ENCODE measurements at places on chromosomes 7 and 10.

- no peak for DNase-seq
These were observed 195.4 kb downstream of the MACC1 start for GRCh38 chr7:20021831-20022230.

- DNase-seq: peak; percentile 30
These were observed 32.4 kb downstream of the WBP1L start for GRCh38 chr10:102775935-102776669.

DNA sequence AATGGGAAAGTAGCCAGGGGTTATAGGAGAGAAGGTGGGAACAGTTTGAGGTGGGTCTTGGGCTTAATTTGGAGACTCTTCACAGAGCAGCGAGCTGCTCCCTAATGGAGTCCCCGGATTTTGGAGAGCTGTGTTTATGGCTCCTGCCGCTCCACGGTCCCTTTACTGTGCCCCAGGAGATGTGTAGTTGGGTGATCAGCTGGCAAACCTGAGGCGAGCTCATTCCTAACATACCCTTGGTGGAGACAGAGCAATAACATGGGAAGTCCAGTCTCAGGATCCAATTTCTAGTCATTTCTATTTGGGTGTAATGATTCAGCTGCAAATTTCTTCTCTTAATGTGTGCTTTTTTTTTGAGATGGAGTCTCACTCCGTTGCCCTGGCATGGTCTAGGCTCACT, 1.5 kb downstream of the GARIN1A start:
- DNase-seq: no peak

GRCh38 chr7:15314922-15315321, 246.9 kb downstream of the AGMO start:
- no peak for DNase-seq

DNA sequence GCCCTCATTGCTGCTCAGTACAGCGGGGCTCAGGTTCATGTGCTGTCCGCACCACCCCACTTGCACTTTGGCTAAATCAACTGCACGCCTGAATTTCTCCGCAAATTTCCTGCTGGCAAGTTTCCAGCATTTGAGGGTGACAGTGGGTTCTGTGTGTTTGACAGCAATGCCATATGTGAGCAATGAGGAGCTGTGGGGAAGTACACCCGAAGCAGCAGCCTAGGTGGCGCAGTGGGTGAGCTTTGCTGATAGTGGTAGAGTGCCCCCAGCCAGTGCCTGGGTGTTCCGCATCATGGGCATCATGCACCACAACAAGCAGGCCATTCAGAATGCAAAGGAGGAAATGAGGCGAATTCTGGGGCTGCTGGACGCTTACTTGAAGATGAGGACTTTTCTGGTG, 103.9 kb upstream of the POT1 start:
- DNase-seq: no peak

DNA sequence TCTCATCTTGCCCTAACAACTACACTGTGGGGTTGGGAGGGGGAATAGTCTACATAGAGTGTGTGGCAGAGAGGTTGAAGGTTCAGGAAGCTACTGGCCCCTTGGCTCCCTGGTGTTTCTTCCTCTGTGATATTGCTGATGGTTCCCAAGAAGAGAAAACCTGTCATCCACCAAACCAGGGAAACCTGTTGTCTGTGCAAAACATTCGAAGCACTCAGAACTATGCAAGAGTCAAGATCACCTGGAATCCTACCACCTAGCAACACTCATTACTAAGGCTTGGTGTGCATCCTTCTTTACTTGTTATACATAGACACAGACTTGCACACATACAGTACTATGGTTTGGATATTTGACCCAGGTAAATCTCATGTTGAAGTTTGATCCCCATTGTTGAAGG, 46.5 kb upstream of the MKI67 start:
- no peak for DNase-seq

DNA sequence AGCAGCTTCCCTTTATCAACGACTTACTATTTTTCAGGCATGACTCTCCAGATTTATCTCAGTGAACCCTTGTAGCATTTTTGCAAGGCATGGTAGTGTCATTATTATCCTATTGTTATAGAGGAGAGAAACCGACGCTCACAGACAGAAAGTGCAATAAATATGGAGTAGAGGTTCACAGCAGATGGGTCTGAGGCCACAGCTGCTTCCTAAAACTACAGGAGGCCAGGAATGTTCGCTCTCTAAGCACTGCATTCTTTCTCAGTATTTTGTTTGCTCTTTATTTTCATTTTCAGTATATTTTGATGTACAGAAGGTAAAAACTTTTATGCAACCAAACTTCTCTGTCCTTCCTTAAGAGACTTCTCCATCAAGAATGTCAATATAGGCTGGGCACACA, 4.5 kb upstream of the AEBP1 start:
- DNase-seq: no peak

- DNase-seq: no peak
These were observed 122.5 kb upstream of the SAMD8 start for GRCh38 chr10:74988832-74989561.

- no peak for DNase-seq
These were observed 1469.5 kb upstream of the CELF2 start for GRCh38 chr10:9547936-9548904.

- DNase-seq: no peak
These were observed 507 bp downstream of the PDZD8 start for GRCh38 chr10:117374506-117375359.

- no peak for DNase-seq
These were observed 221.7 kb upstream of the DKK1 start for GRCh38 chr10:52092390-52092789.

DNA sequence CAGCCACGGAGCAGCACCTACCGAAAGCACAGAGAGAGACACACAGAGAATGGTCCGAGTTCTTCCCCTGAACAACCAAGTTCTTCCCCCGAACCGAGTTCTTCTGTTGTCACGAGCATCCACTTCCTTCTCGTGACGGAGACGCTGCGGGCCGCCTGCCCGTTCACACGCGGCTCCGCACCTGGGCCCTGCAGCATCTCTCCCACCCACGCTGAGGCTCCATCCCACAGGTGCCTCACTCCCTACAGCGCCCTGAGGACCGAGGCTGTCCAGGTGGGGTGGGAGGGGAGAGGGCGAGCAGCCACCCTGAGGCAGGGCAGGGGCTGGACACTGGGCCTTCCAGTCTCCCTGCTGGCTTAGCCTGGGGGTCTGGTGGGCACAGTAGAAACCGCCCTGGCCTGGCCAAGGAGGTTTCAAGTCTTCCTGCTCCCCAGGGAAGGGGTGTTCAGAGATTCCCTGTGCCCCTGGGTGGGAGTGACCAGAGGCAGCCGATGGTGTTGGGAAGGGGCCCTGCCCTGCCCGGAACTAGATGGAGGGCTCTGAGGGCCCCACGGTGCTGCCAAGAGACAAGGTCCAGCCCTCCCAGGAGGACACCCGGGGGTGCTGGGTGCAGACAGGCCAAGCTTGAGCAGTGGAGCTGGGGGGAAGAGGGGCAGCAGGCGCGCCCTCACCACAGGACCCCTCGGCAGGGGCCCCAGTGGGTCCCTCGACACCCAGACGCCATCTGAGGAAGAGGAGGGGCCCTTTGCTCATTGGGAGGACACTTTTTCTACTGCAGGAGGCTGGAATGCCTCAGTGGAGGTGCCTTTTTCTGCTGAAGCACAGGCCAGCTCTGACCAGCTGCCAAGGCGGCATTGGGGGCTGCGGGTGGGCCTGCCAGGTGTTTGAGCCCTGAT, 5.2 kb upstream of the NKX6-2 start:
- no peak for DNase-seq

- DNase-seq: no peak
These were observed 1.1 kb downstream of the MEPCE start for GRCh38 chr7:100430493-100431285.

DNA sequence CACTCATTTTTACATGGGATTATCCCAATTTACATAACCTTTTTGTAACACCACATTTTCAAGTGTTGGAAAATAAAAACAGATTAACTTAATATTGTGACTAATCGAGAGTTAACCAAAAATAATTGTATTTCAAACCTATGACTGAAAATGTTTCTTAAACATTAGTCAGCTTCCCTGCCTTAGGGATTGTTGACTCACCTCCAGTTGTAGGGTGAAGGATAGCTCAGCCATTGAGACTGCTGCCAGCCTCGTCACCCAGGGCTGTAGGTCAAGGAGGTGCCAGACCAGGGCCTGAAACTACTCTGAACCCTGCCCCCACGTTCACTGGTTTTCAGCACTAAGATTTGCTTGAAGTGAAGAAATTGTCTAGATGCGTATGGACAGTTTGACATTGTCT, 351.2 kb downstream of the GFRA1 start:
- DNase-seq: no peak

- DNase-seq: no peak
These were observed 945 bp downstream of the TAS2R40 start for GRCh38 chr7:143222782-143223181.

GRCh38 chr10:117439243-117439912, 64.1 kb upstream of the PDZD8 start:
- no peak for DNase-seq

DNA sequence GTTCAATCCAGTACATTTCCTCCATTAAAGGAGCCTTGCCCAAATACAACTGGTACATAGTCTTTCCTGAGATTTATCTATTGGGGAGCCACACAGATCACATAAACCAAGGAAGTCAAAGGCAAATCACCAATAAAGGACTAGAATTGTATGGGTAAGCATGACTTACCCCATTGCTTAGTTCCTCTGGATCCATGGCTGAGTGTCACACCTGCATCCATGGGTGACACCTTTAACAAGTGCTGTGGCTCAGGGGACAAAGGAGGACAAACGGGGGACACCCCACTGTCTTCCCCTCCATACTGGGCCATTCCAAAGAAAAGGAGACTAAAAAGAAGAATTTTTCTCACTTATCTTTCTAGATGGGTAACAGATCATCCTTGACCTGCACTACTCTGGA, 30.4 kb downstream of the ZNF92 start:
- DNase-seq: no peak

GRCh38 chr7:99255463-99255862, 17.2 kb upstream of the MYH16 start:
- DNase-seq: no peak

DNA sequence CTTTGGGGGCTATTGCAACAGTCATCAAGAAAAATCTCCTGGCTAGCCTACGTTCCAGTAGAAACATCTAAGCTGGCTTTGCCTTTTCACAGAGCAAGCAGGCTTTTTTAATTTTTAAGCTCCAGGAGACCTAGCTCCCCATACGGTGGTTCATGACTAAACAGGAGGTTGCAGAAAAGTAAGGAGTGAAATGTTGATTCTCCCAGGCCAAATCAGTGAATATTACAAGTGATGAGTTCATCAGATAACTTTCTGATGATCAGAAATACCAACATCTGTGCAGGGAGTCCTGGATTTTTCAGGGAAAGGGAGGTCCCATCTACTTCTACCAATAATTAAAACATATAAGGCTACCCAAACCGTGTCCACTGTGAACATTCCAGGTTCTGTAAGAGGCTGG, 477.3 kb upstream of the CELF2 start:
- DNase-seq: no peak

DNA sequence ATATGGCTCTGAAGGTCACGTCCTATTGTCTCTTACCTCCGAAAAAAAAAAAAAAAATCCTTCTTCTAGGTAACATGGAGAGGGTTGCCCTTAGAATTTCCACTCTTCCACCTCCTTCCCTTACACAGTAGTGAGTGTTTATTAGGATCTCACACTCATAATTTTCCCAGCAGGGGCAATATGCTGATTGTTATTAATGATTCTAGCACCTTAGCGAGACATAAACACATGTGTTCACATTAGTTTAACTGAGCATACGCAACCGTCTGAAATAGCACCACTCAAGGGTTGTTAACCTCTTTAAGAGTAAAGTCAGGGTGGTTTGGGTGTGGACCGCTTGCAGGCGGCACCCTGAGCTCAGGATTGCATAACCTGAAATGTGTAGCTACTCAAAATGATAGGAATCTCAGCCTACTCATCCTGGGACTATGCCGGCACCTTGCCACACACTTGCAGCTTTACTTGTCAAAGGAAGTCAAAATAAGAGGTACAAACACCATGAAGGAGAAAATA, 52.2 kb downstream of the CPEB3 start:
- DNase-seq: no peak

DNA sequence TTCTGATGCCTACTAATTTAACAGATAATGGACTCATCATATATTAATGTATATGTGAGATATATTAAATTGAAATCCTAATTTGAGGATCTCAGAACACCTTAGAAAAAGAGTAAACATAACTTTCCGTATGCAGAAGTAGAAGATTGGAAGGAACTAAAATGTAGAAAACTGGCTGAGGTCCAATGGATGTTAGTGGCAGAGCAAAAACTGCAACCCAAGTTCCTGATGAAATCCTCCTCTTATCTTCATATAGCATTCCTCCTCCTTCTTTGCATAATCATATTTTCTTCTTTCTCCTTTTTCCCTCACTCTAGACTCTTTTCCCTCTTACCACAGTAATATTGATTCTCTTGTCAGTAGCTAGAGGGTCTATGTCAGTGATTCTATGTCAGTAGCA, 6.0 kb downstream of the INA start:
- no peak for DNase-seq

GRCh38 chr7:77537136-77537777, at the start of gene PTPN12:
Gene PTPN12 (plus strand): TSS chr7:77537295. CDS start chr7:77537547, 252 bp downstream.
- peak; percentile 65 for DNase-seq

DNA sequence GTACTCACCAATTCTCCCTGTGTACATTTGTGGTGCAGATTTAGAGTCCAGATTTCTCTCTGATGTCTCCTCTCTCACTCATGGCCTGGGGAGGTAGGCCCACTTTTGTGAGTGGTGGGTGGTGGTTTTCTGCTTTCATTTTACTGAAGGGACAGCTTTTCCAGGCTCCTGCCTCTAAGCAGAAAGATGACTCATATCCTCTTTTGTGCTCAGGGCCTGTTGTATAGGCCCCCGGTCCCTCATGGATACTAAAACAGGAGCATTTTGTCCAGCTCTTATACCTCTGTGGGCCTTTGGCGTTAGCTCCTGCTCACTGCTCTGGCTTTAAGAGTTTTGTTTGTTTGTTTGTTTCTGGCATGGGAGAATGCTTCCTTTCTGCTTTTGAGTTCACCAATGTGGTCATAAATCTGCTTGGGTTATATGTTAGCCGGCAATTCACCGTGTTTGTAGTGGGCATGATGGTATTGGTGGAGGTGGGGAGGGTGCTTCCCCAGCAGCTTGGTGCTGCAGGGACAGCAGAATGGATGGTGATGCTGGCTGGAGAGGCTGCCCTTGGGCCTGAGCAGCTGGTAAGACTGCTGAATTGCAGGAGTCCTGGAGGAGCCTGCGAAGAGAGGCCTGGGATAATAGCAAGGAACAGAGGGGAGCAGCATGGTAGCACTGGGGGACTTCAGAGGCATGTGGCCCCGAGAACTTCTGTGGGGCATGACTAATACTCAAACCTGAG, 468.7 kb downstream of the RPS24 start:
- DNase-seq: no peak
